Fibroblast of skin of back (primary cell): ENCODE measurements at places on chromosomes 12 and 14.
A peak's percentile ranks its signal among the peaks of the same experiment; 100 is the strongest.

GRCh38 chr14:84375235-84375634 lies 1154.7 kb upstream of the FLRT2 start:
- DNase-seq, result peak; percentile 60

GRCh38 chr14:54138354-54139038 lies 181.9 kb upstream of the BMP4 start:
- no peak for DNase-seq

DNA sequence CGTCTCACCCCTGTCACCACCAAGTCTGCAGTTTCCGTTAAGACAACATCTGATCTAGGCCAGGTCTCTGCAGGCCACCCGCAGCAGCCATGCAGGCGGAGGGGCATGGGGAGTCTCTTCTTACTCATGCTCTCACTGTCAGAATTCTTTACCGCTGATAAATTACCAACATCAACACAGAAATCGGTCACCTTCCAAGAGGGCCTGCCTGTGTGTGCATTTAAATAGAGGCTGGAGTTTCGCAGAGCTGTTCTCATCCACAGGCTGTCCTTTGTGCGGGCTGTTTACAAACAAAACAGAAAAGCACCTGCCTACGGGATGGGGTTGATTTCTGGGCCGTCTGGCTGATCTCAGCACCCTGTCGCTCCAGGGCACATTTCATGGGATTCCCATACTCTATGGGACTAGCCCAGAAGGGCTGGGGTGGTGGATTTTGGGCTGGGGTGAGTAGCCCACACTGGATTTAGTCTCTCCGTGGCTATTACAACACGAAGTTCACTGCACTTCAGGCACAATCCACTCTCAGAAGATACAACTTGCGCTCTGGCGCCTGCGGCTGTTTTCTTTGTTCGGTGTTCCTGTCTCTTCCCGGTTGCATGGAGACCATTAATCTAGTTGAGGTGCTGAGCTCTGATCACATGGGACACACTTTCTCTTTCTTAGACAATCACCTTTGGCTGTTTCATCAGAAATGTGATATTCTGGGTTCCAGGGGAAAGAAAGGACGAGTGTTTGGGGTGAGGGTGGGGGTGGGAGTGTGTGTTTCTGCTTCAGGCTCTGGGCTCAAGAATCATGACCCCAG lies 331.1 kb downstream of the GLT1D1 start:
- peak; percentile 22 for DNase-seq

DNA sequence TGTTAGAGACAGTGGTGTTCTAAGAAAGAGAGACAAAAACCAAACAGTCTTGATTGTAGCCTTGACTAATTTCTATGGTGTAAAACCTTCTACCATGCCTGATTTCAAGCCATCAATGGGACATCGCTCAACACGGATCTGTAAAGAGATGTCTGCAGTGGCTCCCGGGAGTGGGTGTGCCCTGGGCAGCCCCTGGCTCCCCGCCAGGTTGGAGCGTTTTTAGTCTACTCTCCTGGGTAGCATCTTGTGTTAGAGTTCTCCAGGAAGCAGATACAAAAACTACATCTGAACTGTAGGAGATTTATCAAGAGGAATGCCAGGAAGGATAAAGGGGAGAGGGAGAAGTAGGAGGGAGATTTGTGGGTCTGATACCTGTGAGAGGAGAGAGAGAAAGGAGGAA lies 1212.9 kb downstream of the BCL11B start:
- no peak for DNase-seq

DNA sequence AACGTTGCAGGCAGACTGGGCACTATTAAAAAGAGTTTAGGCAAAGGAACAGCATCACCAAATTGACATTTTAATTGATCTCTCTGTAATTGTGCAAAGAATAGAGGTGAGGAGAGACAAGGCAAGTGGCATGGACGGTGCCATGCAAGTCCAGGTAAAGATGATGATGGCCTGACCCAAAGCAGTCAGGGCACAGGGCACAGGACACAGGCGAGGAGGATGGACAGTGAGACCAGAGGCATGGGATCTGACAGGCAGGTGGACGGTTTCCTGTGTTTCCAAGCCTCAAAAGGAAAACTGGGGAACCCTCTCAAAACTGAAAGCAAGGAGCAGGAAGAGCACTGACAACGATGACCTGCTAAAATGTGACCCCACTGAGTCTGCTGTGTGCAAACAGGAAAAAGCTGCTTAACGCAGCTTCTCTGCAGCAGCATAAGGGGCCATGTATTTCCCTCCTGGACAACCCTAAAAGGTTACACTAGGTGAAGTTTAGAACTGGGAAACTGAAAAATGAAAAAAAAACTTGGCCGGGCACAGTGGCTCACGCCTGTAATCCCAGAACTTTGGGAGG lies 50.9 kb downstream of the CLIP1 start:
- DNase-seq, result no peak

GRCh38 chr14:96079066-96079465 lies 39.9 kb downstream of the C14orf132 start:
- DNase-seq, result no peak

DNA sequence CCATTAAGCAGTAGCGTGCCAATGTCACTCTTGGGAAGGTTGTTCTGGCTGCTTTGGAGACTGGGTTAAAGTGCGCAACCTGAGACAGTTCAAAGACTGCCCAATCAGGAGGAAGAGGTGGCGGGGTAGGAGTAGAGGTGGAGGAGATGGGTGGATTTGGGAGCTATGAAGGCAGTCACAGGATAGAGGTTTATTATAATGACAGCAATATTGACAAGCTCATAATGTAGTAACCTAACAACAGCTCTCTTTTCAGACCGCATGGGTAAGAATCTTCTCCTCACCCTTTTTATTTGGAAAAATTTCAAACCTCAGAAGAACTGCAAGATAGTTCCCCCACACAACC lies 5.3 kb upstream of the PSMD9 start:
- no peak for DNase-seq

GRCh38 chr12:93883436-93884154 lies 206.4 kb downstream of the CRADD start:
- peak; percentile 97 for DNase-seq

DNA sequence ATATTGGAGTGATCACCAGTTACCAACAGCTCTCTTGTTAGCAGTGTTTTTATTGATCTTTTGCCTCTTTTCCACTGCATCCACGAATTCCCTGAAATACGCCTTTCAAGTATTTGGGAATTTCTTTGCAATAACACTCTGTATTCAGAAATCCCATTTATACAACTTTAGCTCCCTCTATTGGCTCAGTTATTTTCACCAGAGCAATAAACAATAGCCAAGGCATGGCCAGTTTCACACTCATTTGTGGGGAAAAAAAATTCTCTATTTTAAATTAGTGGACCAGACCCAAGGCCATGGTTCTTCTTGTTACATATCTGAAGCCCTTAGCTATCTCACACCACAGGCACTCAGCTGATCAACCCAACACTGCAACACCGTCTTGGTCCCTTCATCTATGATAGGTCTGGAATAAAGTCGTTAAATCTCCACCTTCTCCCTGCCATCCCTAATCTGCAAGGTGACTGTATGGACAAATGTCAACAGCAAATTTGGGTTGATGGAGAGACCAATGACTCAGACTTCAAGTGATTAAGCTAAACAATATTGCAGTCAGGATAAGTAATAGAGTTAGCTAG lies 92.4 kb upstream of the TMEM260 start:
- peak; percentile 26 for DNase-seq

GRCh38 chr12:116133636-116134214 lies 143.8 kb downstream of the MED13L start:
- no peak for DNase-seq

GRCh38 chr14:70655110-70655826 lies 13.6 kb downstream of the TTC9 start:
- peak; percentile 11 for DNase-seq

DNA sequence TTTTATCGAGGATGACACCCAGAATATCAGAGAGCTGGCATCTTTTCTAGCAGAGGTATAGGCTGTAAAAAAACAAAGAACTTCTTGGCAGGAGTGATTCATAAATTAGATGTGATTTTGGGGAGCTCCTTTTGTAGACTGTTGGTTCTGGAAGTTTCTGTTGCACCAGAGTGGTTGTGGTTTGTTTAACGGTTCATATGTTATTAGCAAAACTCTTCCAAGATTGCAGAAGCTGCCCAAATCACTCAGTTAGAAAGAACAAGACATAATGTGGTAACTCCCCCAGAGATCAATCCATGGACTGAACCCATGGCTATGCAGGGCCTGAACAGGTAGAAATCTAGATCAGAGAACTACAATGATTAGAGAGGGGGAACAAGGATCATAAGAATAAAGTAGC lies 6.7 kb upstream of the RNASE10 start:
- no peak for DNase-seq

DNA sequence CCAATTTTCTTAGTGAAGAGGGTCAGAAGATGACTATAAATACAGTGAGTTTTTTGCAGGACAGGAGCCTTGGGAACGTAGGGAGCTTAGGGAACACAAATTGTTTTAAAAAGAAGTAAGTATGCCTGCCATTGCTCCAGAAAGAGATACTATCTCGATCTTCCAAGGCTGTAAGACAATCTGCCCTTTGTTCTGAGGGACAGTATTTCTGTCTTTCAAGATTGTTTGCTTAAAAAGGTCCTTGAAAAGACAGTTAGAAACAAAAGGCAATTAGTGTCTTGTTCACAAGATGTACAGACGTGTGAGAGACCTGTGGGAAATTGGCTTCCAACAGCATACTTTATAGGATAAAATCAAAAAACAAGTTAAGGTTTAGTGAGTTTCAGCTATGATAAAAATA lies 321.2 kb upstream of the FAR2 start:
- no peak for DNase-seq

DNA sequence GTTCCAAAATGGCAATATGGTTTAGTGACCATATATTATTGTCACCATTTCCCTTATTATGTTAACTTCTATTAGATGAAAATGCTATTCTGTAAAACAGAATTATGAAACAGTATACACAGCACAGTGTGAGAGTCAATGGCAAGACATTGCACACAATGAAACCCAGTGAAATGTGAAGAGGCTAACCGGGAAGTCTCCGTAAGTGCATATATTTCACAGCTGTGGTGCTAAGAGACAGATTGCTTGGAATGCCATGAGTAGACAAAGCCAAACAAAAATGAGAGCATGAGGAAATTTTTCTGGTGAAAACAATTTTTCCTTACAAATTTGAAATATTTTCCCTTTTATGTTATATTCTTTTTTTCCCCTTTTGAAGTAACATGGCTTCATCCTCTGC lies 49.4 kb downstream of the DYRK2 start:
- DNase-seq, result peak; percentile 82

- DNase-seq, result peak; percentile 38
These were observed 43.6 kb downstream of the FGD6 start for GRCh38 chr12:95173392-95174251.

GRCh38 chr14:93967637-93968250 lies 8.6 kb downstream of the ASB2 start:
- DNase-seq, result no peak

- peak; percentile 15 for DNase-seq
These were observed 577 bp downstream of the ATG101 start for GRCh38 chr12:52070185-52070925.

- DNase-seq, result no peak
These were observed 32.9 kb downstream of the SETD3 start for GRCh38 chr14:99447739-99448138.

GRCh38 chr14:96227428-96227827 lies 22.8 kb downstream of the BDKRB2 start:
- DNase-seq, result no peak

DNA sequence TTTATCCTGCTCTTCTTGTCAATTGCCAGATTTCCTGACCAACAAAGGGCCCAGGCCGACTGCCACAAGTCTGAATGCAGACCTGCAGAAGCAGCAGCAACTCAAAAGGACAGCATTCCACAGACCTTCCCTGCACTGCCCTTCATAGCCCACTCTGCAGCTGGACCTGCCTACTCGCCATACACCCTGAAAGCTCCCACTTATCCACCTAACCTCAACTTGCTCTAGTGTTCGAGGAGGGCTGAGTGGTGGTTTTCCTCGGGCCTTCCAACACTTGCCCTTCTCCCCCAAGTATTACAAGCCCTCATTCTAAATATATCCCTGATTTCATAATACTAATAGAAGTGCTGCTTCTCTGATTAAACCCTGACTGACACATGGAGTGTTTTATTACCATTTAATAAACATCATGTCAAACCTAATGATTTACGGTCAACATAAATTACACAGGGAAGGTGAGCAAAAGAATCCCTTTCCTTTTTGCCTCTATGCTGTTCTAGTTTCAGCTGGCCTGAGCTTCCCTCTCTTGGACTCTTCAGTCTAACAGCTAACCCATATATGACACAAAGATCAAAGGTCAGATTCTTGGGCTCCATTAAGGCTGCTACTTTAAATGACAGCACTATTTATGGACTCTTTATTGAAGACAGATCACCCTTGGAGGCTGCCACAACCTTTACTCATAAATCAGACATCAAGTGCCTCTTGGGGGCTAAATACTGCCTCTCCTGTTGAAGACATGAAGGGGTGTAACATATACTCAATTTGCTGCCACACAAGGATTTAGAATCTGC lies 1546.9 kb upstream of the TMEM132C start:
- DNase-seq, result no peak

- DNase-seq, result no peak
These were observed 5.4 kb upstream of the BCAT1 start for GRCh38 chr12:24954261-24954660.

DNA sequence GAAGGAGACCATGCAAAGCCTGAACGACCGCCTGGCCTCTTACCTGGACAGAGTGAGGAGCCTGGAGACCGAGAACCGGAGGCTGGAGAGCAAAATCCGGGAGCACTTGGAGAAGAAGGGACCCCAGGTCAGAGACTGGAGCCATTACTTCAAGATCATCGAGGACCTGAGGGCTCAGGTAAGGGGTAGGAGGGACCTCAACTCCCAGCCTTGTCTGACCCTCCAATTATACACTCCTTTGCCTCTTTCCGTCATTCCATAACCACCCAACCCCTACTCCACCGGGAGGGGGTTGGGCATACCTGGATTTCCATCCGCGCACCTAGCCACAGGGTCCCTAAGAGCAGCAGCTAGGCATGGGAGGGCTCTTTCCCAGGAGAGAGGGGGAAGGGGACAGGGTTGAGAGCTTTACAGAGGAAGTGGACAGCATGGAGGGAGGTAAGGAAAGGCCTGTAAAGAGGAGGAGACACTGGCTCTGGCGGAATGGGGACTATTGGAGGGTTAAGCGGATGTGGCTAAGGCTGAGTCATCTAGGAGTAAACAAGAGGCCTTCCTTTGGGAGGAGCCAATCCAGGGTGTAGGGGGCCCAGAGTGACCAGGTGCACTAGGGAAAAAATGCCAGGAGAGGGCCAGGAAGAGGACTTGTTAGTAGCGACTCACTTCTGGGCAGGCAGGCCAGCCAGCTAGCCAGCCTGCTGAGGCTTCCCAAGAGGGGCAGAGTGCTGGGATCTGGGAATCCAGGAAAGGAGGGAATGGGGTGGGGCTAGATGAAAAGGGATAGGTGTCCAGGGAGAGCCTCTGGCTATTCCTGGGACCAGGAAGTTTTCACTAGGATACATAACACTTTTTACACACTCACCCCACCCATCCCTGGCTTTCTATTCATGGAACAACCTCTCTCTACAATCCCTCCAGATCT lies 754 bp downstream of the KRT18 start:
- peak; percentile 82 for DNase-seq

GRCh38 chr12:131672311-131672940 lies 38.5 kb upstream of the SFSWAP start:
- DNase-seq, result no peak
